GM23248 (cell line): ENCODE measurements at places on chromosomes 2 and 18. TPM values are rescaled to one million over a fixed set of nuclear protein-coding genes. Genes with fewer than 3 reads are reported as not detected.

OR6B2 gene
- polyA plus RNA-seq: not detected in 2 replicates

SP140 gene
- polyA plus RNA-seq: 0.53 TPM in 1 of 2 replicates, not detected in the other

EML6 gene
- polyA plus RNA-seq: 0.49 and 0.76 TPM in 2 replicates

CCT7 gene
- polyA plus RNA-seq: 213 and 225 TPM in 2 replicates

ASXL3 gene
- polyA plus RNA-seq: not detected in 2 replicates

TUBA4B gene
- polyA plus RNA-seq: not detected in 2 replicates

SERPINB12 gene
- polyA plus RNA-seq: not detected in 2 replicates

IL1F10 gene
- not detected in 2 replicates for polyA plus RNA-seq

MGAT4A gene
- polyA plus RNA-seq: not detected in 2 replicates

CNTNAP5 gene
- not detected in 2 replicates for polyA plus RNA-seq

NR4A2 gene
- 1.9 and 2.9 TPM in 2 replicates for polyA plus RNA-seq
